ENCODE measurements at places on chromosomes 7 and 10. TPM values are rescaled to one million over a fixed set of nuclear protein-coding genes. Genes with fewer than 3 reads are reported as not detected.
A peak's percentile ranks its signal among the peaks of the same experiment; 100 is the strongest.

- DNase-seq = no peak
- no peak overlapping the region for H3K27ac ChIP-seq
- no peaks in the 10 kb centered on the region for H3K36me3 ChIP-seq
These were observed 135.4 kb downstream of the CXCL12 start for GRCh38 chr10:44249490-44249889.

GRCh38 chr7:2280424-2280823 lies 33.8 kb downstream of the SNX8 start:
- no peaks in the 10 kb centered on the region for H3K27me3 ChIP-seq
- DNase-seq = no peak
- H3K4me3 ChIP-seq = no peak overlapping the region
- peaks cover 3% of the 10 kb centered on the region for H3K36me3 ChIP-seq

DNA sequence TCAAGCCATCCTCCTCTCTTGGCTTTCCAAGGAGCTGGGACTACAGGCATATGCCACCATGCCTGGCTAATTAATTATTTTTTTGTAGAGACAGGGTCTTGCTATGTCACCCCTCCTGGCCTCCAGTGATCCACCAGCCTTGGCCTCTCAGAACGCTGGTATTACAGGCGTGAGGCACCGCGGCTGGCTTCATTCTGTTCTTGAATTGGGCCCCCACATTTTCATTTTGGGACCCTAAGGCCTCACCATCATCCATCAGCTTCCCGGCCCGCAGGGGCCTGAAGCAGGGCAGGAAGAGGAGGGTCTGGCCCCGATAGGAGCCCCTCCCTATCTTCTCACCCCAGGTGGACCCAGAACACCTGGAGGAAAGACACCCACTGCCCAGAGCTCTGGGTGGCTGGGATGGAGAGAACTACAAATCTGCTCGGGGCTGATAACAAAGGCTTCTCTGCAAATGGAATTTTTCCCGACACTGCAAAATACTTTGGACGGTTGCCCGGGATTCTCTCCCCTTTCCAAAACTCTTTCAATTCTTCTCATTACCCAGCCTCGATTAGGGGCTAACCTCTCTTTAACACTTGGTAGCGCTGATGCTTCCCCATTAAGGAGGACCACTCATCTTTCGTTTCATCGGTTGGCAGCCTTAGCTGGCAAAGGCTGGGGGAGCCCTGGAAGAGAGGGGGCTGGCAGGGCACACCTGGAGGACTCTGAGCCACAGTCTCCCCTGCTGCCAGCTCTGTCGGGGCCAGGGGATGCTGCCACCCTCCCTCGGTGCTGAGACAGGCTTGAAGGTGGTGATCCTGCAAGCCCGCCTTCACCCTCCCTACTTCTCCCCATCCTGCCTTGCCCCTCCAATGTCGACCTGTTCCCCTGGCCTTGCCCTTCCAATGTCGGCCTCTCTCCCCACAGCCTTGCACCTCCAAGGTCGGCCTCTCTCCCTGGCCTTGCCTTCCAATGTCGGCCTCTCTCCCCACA lies 81.0 kb upstream of the GNA12 start:
- H3K27ac ChIP-seq = no peak overlapping the region
- H3K27me3 ChIP-seq = peaks cover 3% of the 10 kb centered on the region
- H3K36me3 ChIP-seq = no peaks in the 10 kb centered on the region

GRCh38 chr10:43679509-43679908 lies 30.8 kb upstream of the ZNF32 start:
- H3K27ac ChIP-seq = no peak overlapping the region
- no peak overlapping the region for H3K4me3 ChIP-seq
- no peaks in the 10 kb centered on the region for H3K4me1 ChIP-seq

- H3K4me1 ChIP-seq = peaks cover 75% of the 10 kb centered on the region
- H3K27me3 ChIP-seq = no peaks in the 10 kb centered on the region
- H3K4me3 ChIP-seq = peak overlapping the region; percentile 14
- H3K27ac ChIP-seq = peak overlapping the region; percentile 98
- H3K36me3 ChIP-seq = no peaks in the 10 kb centered on the region
These were observed 9.0 kb downstream of the PRKAG2 start for GRCh38 chr7:151867912-151868311.

- no peak overlapping the region for H3K4me3 ChIP-seq
- H3K4me1 ChIP-seq = peaks cover 17% of the 10 kb centered on the region
- H3K36me3 ChIP-seq = no peaks in the 10 kb centered on the region
These were observed 45.4 kb downstream of the KAT6B start for GRCh38 chr10:74871595-74872382.

GRCh38 chr7:22726907-22727713 lies at the start of gene IL6:
TSS of gene IL6 (plus strand) at chr7:22727200. CDS start at chr7:22727263, 63 bp downstream.
- H3K36me3 ChIP-seq = no peaks in the 10 kb centered on the region
- H3K27ac ChIP-seq = no peak within 1 kb of the TSS
- DNase-seq = peak; percentile 47
- H3K4me1 ChIP-seq = no peaks in the 10 kb centered on the region
- no peaks in the 10 kb centered on the region for H3K27me3 ChIP-seq

- no peak overlapping the region for H3K4me3 ChIP-seq
- H3K4me1 ChIP-seq = peaks cover 1% of the 10 kb centered on the region
- no peak overlapping the region for H3K27ac ChIP-seq
- H3K27me3 ChIP-seq = no peaks in the 10 kb centered on the region
- peaks cover 39% of the 10 kb centered on the region for H3K36me3 ChIP-seq
These were observed 23.1 kb downstream of the ZC3HAV1 start for GRCh38 chr7:139086454-139086853.

DNA sequence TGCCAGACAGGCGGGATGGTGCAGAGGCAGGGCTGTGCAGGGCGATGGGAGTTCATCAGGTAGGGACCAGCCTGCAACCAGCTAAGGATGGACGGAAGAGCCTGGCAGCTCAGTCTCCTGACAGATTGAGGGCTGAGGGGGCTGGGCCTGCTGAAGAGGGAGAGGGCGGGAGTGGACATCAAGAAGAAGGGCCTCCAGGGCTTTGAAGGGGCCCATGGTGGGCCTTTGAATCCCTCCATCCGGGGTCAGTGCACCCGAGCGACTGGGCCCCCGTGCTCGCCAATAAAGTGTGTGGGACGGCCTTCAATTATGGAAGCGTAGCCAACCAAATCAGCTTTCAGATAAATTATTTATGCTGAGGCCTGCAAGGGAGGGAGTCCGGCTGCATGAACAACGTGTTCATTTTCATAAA lies 431.2 kb downstream of the RPS24 start:
- no peak overlapping the region for H3K4me3 ChIP-seq
- H3K36me3 ChIP-seq = no peaks in the 10 kb centered on the region
- H3K4me1 ChIP-seq = no peaks in the 10 kb centered on the region
- no peaks in the 10 kb centered on the region for H3K27me3 ChIP-seq
- no peak overlapping the region for H3K27ac ChIP-seq
- DNase-seq = no peak

- DNase-seq = no peak
- H3K4me1 ChIP-seq = no peaks in the 10 kb centered on the region
- H3K27ac ChIP-seq = no peak overlapping the region
- no peak overlapping the region for H3K4me3 ChIP-seq
- no peaks in the 10 kb centered on the region for H3K36me3 ChIP-seq
These were observed 27.3 kb downstream of the GSDME start for GRCh38 chr7:24730018-24730369.

Gene MYH16
- not detected for total RNA-seq

Gene GRID2IP
- total RNA-seq = 0.05 TPM

Gene SFRP5
- total RNA-seq = 15.1 TPM

Gene TBL2
- total RNA-seq = 16.5 TPM

Gene ITPRID1
- not detected for total RNA-seq

Gene OPALIN
- not detected for total RNA-seq
